ENCODE measurements at places on chromosomes 5 and 9.

GRCh38 chr5:65474130-65474711 is 7.5 kb downstream of the ADAMTS6 start:
- DNase-seq, result no peak

- DNase-seq, result no peak
Measured at GRCh38 chr5:83256091-83256780, 178.9 kb downstream of the XRCC4 start.

GRCh38 chr5:6840136-6840793 is 127.0 kb downstream of the TENT4A start:
- no peak for DNase-seq

- DNase-seq, result no peak
Measured at GRCh38 chr5:142819292-142819691, 49.1 kb downstream of the ARHGAP26 start.

DNA sequence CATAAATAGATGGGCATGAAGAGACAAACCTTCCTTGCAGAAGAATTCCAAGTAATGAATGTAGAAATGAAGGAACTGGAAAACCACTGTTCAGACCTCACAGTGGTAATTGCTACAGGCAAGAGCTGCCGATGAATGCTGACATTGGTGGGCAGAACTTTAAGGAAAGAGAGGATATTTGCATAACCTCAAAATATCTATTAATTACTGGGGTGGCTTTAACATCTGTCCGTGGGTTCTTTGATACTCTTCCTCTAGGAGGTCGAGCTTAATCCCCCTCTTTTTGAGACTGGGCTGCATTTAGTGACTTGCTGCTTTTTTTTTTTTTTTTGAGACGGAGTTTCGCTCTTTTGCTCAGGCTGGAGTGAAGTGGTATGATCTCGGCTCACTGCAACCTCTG is 34.7 kb downstream of the LAMC3 start:
- DNase-seq, result no peak

DNA sequence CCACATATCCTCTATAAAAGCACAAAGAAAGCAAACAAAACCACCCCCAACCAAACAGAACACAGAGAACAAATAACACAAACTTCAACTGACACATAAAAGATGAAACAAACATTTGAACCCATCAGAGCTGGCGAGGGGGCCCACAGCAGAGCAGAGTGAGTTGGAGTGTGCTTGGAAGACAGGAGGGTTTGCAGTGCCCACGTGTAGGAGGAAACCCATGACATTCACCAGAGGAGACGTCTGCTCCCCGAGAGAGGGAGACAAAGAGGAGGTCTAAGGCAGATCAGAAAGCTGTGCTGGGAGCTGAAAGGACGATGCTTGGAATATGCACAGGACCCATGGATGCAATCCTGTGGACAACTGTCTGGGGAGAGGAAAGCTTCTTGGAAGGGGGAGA is 27.0 kb downstream of the MRPL36 start:
- DNase-seq, result no peak

DNA sequence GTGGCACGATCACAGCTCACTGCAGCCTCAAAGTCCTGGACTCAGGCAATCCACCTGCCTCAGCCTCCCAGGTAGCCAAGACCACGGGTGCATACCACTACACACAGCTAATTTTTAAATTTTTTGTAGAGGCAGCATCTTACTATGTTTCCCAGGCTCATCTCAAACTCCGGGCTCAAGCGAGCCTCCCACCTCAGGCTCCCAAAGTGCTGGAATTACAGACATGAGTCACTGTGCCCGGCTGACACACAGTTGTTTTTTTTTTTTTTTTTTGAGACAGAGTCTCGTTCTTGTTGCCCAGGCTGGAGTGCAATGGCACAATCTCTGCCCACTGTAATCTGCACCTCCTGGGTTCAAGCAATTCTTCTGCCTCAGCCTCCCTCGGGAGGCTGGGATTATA is 70.1 kb upstream of the CNOT6 start:
- no peak for DNase-seq

DNA sequence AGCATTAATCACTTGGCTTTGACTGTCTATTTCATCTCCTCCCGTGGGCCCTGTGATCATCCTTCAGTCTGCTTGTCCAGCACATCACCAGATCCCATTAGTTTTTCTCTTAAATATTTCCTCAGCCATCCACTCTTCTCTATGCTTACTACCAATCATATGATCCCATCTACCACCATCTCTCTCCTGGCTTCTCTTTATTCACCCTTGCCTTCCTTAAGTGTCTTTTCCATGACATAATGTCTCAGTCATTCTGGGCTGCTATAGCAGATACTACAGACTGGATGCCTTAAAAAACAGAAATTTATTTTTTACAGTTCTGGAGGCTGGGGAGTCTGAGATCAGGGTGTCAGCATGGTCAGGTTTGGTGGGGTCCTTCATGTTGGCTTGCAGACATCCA is 208.4 kb upstream of the PPP1R2B start:
- DNase-seq, result no peak

DNA sequence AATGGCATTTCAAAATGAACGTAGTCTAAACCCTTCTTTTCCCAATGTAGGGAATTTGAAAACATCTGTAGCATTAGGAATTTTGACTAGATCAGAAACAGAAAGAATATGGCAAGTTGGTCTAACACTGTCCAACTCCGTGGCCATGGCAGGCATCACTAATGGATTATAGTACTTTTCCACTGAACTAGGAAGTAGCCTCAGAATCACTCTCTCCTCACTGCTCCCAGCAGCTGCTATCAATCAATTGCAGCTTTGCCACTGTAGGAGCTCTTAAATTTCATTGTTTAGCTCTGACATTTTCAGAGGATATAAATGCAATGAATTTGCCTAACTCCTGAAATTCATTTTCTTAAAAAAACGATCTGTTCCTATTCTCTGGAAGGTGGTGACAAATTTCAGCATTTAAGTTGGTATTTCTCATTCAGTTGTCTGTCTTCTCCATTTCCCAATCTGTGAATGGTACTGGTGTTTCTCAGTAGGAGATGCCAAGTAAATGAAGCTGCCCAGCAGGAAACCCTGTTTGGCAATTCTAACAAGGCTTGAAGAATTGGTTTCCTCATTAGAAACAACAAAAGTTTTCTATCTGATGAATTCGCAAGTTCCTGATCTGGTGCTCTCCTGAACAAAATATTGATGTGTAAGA is 64.7 kb downstream of the TLR4 start:
- no peak for DNase-seq

DNA sequence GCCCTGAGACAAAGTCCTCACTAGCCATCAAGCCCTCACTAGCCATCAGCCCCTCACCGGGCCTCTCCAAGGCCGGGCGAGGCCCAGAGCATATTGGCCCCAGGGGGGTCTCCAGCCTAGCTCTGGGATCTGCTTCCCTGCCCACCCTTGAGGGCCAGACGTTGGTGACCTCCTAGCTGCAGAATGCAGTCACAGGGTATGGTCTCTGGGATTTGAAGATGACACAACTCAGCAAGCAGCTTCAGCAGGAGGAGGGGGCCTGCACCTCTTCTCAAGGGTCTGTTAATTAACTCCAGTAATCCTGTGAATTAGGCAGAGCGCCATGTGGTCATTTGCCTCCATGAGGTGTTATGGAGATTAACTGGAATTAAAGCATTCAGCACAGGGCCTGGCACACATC is 116.9 kb upstream of the SPOCK1 start:
- no peak for DNase-seq

- no peak for DNase-seq
Measured at GRCh38 chr5:2131196-2131595, 248.5 kb upstream of the IRX4 start.

GRCh38 chr5:8740595-8740994 is 805.3 kb downstream of the SEMA5A start:
- no peak for DNase-seq

DNA sequence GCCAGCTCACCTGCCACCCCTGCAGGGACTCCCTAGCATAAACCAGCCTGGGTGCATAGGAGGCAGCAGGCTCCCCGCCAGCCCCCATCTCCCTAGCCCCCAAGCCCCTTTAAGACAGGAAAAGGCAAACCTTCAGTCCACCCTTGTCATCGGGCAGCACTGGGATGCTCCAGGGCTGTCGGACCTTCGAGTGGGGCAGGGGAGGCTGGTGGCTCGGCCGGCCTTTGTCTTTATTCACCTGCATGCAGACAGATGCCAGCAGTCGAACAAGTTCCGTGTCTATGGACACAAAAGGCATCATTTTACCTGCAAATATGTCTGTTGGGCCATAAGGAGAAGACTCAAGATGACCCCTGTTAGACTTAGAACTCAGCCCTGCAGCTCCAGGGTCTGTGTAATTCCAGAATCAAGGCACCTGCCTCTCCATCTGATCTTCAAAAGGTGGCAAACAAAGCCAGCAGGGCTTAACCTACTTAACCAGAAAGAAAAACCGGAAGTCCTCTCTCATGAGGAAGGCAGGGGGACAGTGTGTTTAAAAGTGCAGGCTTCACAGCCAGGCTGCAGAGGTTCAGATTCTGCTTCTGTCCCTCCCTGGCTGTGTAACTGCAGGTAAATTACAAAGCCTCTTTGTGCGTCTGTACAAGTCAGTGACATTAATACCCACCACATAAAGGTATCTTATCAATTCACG is 16.2 kb downstream of the ANKS6 start:
- DNase-seq, result no peak

- no peak for DNase-seq
Measured at GRCh38 chr5:127028822-127029457, 1.4 kb downstream of the MARCHF3 start.

- DNase-seq, result no peak
Measured at GRCh38 chr5:149792540-149793255, 62.6 kb downstream of the PPARGC1B start.

GRCh38 chr9:2720179-2720654 is 2.9 kb downstream of the KCNV2 start:
- DNase-seq, result no peak

DNA sequence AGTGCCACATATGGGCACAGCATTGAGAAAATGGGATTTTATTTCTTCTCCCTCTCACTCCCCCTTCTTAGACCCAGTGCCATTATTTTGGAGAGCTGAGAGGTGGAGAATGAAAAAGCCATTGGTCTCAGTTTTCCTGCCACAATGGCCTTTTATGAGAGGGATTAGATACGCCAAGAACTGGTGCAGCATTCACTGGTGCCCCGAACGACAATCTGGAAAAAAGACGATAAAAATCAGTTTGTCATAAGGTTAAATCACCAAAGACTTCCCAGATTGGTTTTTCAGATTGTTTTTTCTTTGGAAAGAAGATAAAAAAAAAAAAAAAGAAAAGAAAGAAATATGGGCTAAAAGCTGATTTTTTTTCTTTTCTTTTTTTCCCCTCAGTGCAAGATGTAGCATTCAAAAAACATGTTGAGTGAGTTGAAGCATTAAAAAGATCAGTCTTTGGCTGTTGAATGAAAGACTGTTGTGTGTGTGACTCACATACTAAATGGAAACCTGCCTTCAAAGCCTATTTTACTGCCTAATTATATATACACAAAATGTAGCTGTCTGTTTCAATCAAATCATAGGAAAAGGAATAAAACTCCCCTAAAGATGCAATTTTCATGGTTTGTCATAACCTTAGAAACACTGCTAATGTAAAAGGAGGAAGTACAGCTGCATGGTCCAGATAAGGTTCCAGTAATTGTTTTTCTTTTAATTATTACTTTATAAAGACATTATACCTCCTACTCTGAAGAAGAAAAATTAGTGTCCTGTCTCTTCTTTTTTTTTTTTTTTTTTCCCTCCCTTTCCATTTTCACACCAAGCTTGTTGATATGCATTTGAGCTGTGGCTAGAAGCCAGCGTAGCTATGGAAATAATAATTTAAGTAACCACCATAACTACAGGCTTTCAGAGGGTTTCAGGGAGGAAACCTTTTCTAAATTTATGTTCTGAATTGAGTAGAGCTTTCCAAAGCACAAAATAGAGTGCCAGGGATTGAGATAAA is 27.2 kb upstream of the ZNF608 start:
- no peak for DNase-seq

- no peak for DNase-seq
Measured at GRCh38 chr9:137044037-137044436, 1.9 kb downstream of the NPDC1 start.

- DNase-seq, result no peak
Measured at GRCh38 chr5:2282034-2282690, 399.4 kb upstream of the IRX4 start.

DNA sequence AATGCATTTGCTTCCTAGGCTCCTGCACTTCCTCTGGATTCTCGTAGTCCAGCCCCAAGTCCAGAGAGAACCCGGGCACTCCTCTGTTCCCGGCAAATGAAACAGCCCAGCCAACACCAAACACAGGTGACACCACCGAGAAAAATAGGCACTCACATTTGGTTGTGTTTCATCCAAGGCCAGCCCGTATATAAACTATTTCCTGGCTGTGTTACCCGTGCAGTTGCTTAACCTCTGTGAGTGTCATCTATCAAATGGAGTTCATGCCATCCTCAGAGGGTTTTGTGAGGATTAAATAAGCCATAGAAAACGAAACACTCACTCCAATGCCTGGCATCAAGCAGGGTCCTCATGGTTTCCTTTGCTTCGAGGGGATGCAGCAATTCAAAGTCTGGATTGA is 115.2 kb downstream of the BOD1 start:
- DNase-seq, result no peak

DNA sequence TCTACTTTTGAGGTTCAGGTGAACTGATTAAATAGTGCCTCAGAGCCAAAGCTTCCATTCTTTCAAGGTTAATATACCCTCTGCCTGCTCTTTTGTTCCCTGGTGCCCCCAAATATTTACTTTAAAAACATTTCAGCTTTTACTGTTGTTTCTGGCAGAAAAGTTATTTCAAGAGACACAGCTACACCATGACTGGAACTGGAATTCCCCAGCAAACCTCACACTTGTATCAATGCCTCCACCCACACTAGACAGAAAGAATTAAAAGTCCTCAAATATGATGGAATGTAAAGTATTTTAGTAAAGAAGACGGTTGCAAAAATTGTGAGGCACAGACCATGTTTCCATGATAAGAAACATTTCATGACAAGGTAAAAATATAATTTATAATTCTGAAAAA is 720.2 kb upstream of the TYRP1 start:
- peak; percentile 10 for DNase-seq

DNA sequence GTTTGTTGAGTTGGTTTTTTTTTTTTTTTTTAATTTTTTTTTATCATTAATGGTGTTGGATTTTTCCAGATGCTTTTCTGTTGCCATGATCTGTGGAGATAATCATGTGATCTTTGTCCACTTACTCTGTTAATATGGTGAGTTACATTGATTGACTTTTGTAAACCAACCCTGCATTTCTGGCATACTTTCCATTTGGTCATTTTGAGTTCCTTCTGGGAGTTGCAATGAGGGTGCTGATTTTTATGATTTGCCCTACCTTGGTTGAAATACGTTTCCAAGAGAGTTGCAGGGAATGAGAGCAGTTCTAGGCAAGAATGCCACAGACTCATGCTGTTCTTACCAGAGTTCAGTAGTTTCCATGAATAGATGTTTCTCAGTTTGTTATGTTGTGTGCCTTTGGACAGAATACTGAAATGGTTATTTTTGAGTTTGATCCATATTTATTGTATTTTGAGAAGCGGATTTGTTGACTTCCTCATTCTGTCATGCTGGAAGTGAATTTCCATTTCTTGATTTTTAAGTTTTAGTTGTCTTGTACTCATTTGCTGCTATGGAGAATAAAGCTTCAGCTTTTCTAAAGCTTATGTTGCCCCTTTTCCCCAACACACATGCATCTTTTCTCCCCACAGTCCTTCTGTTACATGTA is 69.0 kb downstream of the SCAMP1 start:
- DNase-seq, result no peak

GRCh38 chr5:128615578-128615977 is 77.5 kb upstream of the FBN2 start:
- no peak for DNase-seq

All from smooth muscle cell of the brain vasculature (primary cell).